ENCODE measurements at places on chromosomes 2 and 18.

GRCh38 chr18:23058746-23059415 is 76.4 kb upstream of the CABLES1 start:
- DNase-seq = no peak

DNA sequence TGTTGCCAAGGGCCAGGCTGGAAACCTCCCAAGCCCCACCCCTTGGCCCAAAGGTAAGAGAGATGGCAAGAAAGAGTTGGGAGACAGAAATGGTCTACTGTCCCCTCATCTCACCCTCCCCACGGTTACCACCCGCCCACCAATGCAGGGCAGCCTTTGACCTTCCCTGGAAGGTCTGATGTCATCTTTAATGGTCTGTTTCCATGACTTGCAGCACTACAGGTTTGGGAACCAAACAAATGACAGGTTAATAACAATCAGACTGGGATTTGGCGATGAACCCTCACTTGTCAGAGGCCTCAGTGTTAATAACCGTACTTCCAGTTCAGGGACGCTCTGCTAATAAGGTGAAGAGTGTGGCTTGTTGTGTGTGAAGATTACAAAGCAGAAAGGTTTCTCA is 70.4 kb downstream of the MRO start:
- no peak for DNase-seq

DNA sequence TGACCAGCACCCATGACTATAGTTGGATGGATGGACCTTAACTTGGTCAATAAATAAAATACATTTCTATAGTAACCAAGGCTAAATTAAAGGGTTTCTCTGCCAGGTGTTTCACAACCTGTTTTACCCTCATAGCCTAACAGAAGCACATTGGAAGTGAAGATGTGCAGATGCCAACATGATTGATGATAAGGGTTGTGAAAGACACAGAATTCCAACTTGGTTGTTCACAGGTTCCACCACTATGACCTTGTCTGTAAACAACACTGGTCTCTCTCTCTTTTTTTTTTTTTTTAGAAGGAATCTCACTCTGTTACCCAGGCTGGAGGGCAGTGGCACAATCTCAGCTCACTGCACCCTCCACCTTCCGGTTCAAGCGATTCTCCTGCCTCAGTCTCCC is 37.5 kb upstream of the PTH2R start:
- no peak for DNase-seq

GRCh38 chr18:42446195-42446594 is 491.2 kb downstream of the PIK3C3 start:
- no peak for DNase-seq

DNA sequence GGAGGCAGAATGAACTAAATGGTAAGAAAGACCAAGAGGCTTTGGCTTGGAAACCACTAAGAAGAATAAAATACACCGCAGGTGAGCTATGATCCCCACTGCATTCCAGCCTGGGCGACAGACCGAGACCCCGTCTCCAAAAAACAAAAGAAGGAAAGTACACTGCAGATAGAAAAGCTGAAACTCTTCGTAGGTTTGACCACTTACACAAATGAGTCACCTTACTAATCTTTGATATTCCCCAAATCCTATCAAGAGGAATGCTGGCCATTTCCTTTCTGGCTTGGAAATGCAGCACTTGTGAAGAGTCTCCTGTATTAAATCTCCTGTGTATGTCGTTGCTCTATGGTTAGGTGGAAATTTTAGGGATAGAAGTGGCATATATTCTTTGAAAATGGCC is 108.8 kb downstream of the MTCL1 start:
- DNase-seq = no peak

DNA sequence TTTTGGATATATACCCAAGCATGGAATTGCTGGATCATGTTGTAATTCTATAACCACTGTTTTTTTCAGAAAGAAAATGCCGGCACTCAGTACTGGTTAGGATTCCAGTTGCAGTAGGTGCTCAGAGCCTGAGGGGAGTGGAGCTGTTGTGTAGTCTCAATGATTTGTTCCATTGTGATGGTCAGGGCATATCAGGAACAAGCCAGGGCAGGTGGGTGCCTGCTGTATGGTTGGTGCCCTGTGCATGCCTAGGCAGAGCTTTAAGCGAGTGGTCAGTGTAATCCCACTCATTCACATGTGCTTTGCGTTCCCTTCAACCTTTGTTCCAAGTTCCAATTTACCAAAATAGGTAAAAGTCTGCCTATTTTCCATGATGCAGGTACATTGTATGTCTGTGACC is 100.9 kb downstream of the FHOD3 start:
- DNase-seq = no peak

DNA sequence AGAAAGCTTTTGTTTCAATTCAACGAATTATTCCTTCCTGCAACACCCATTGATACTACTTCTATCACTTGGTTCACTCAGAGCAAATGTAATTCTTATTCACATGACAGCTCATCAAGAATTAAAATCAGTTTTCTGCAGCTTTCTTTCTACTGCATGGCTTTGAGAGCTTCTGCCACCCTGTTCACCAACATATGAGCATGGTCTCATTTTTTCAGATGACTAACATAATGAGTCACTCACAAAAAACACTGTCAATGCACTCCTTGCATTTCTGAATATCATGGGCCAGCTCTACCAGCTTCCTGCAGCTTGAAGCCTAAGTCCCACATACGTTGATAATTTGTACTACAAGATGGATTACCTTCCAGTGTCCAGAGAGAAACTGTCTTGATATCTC is 342.9 kb downstream of the LRATD1 start:
- DNase-seq = no peak

- no peak for DNase-seq
Measured at GRCh38 chr2:20425371-20425881, 21.4 kb upstream of the RHOB start.

- no peak for DNase-seq
Measured at GRCh38 chr2:196268538-196269338, 97.4 kb upstream of the STK17B start.

DNA sequence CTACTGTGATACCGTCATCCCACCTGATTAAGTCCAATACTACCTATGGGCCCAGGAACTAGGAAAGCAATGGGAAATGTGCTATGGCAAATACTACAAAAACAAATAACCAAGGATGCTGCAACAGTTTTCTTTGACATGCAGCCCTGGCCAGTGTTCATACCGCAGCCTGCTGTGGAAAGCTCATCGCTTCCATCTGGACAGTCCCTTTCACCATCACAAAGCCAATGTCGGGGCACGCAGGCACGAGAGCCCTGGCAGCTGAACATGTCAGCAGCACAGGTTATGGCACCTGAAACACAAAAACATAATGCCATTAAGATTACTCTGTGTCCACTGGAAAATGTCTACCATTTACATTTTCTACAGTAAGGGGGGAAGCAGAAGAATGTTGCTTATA is 1621.1 kb downstream of the LRP1B start:
- DNase-seq = no peak

DNA sequence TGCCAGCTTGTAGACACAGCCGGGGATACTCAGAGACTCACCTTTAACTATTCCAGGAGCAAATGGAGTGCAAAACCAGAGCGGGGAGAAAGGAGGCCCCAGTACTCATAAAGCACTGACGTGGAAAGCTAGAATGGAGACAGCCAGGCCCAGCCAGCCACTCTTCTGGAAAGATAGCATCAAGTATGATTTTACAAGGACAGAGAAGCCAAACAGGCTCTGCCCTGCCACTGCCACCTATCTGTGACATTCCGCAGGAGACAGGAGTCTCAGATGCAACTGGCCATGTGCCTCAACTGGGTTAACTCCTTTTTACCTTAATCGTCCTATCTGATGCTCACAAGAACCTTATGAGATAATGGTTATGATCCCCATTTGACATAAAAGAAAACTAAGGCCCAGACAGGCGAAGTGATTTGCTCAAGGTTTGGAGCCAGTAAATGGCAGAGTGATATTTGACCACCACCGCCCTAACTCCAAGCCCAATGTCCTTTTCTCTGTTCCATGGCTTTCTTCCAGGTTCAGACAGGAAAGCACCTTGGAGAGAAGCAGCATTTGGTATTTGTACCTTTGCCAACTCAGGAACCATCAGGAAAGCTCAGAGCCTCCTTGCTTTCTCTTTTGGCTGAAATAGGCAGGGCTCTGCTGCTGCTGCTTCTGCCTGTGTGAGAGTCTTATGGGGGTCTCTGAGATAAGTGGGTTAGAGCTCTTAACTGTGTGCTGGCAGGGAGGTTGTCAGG is 15.6 kb downstream of the KIF3C start:
- DNase-seq = no peak
